Stimulated activated CD4-positive, alpha-beta T cell treated with anti-CD3 and anti-CD28 coated beads, Interleukin-1b, Interleukin-23, amount 100 ng/mL, for 1 hour (primary cell): ENCODE measurements at places on chromosomes 4 and X.

DNA sequence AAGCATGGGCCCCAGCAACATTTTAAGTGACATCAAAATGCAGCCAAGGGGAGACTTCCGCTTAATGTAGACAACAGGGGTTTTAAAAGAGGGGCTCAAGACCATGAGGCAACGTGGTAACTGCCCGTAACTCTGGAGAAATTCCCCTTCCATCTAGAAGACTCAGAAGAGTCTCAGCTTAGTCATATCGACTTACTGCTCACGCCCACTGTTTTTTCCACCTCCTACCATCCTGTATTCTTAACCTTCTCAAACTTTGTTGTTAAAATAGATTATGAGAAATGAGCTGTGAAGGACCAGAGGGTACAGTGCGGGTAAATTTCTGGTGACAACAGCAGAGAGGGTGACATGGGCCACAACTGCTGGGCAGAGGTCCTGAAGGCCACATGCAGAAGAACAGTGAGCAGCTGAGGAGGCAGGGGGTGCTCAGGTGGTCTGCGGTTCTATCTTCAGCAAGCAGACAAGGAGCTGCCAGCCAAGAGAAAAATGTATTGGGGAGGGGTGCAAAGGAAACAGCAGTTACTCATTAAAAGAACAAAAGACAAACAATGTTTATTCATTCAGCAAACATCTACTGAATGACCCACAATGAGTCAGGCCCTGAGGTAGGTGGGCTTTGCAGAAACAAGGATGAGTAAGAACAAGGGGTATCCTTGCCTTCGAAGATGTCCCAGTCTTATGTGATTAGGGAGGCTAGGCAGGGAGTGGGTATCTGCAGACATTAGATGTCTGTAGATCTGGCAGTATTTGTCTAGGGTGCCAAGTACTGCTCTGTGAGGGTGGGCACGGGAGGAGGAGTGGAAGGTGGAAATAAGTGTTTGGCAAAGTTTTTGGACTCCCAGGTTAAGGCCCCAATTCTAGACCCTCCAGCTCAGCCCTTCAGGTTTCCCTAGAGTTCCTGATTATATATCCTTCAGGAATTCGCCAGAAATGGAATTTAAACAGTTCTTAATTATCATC, 175.3 kb downstream of the TSPAN5 start:
- DNase-seq, result peak; percentile 5

- no peak for DNase-seq
Observed at GRCh38 chrX:39497702-39498265, 600.0 kb downstream of the BCOR start.

DNA sequence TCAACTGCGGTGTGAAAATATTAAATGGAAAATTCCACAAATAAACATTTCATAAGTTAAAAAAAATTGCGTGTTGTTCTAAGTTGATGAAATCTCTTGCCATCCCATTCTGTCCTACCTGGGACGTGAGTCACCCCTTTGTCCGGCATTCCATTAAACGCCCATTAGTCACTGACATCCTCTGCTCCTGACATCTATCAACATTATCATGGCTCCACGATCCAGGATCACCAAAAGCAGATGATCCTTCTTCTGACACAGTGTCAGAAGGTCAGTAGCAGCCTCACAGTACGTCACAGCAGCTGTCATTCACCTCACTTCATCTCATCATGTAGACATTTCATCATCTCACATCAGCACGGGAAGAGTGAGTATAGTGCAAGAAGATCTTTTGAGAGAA, 125.7 kb downstream of the ZNF827 start:
- DNase-seq, result no peak

DNA sequence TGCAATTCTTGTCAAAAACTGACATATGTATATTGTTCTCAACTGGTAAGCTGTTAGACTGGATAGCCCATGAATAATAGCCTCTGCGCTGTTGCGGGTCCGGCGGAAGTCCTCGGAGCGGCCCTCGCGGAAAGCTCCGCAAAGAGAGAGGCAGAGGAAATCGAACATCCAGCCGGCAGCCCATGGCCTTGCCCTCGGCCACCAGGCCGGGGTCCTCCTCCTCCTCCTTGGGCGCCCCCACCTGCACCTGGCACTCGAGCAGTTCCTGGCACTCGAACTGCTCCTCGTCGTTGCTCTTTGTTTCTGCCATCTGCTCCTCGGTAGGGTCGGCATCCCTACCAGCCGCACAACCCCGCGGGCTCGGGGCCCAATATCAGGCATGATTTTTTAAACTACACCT, 1176.3 kb downstream of the PCDH18 start:
- DNase-seq, result no peak

GRCh38 chr4:152029631-152030030, 268.8 kb upstream of the GATB start:
- no peak for DNase-seq

DNA sequence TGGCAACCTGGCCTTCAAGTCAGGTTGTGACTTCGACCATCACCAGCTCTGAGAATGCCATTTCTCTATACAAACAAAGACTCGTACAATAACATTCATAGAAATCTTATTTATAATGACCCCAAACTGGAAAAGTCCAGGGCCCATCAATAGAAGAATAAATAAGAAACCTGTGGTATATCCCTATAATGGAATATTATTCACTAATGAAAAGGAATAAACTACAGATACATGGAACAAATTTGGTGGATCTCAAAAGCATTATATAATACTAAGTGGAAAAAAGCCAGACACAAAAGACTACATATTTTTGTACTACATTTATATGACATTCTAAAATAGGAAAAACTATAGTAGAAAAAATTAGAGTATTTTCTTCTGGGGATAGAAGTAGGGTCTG, 109.4 kb upstream of the INPP4B start:
- no peak for DNase-seq

GRCh38 chr4:148214529-148215166, 227.6 kb downstream of the NR3C2 start:
- DNase-seq, result no peak

- no peak for DNase-seq
Observed at GRCh38 chrX:152960115-152960514, 33.8 kb downstream of the PNMA5 start.

DNA sequence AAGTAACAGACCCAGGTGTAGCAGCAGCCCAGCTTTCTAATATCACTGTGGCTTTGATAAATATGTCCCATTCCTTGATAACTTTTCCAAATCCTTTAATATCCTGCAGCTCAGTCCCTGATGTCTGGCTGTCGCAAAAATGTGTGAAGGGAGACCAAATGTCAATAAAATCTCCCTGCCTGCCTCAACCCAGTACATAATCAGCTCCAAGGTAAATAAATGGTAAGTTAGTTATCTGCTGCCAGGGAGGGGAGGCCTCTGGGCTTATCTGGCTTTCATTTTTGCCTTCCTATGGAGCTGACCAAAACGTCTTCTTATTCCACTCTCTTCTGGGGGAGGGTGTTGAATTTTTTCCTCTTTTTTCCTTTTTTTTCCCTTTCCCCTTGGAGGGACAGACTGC, 630.6 kb downstream of the MID1IP1 start:
- DNase-seq, result no peak

DNA sequence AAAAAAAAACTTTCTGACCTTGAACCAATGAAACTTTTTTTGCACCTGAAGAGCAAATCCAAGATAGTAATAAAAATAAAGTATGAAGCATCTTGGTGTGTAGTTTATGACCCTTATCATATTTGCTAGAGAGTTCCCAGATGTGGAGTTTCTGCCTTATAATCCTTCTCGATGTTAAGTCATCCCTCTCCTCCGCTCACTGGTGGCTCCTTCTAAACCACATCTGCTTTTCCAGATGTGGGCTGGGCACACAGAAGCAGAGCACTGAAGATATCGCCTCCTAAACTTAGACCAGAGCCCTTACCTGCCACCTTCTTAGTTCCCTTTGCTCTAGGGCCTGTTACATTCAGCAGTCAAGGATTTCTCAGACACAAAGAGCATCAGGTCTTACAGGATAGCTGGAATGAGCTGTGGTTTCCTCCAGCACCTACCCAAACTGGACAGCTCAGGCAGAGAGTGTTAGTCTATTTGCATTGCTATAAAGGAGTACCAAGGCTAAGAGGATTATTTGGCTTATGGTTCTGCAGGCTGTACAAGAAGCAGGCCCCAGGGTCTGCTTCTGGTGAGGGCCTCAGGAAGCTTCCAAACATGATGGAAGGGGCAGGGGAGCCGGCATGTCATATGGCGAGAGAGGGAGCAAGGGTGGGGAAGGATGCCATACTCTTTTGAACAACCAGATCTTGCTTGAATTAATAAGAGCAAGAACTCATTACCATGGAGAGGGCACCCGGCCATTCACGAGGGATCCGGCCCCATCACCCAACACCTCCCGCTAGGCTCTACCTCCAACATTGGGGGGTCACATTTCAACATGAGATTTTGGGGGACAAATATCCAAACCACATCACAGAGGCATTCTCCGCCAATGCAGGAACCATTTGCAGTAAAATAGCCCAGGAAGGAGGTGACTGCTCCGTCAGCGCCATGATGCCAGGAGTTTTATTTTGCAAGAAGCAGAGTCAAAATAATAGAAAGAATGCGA, 75.6 kb upstream of the HELT start:
- no peak for DNase-seq

- DNase-seq, result no peak
Observed at GRCh38 chr4:138677212-138677611, 338.4 kb upstream of the NOCT start.

GRCh38 chr4:147578051-147578476, 39.1 kb upstream of the TMEM184C start:
- no peak for DNase-seq

DNA sequence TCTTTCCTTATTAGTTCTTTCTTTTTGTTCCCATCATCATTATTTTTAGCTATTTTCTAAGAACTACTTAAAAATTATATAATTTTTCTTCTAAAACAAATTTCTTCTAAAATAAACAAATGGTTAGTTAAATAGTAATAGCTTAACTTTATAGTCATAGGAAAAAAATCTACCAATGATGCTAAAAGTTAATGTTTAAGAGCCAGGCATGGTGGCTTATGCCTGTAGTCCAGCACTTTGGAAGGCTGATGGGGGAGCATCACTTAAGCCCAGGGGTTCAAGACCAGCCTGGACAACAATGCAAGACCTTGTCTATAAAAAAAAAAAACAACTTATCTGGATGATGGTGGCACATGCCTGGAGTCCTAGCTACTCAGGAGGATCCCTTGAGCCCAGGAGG, 127.1 kb upstream of the ANXA3 start:
- no peak for DNase-seq

- no peak for DNase-seq
Observed at GRCh38 chrX:70240751-70241150, 6.3 kb downstream of the AWAT1 start.

- DNase-seq, result no peak
Observed at GRCh38 chr4:15197005-15197404, 194.7 kb downstream of the CPEB2 start.

DNA sequence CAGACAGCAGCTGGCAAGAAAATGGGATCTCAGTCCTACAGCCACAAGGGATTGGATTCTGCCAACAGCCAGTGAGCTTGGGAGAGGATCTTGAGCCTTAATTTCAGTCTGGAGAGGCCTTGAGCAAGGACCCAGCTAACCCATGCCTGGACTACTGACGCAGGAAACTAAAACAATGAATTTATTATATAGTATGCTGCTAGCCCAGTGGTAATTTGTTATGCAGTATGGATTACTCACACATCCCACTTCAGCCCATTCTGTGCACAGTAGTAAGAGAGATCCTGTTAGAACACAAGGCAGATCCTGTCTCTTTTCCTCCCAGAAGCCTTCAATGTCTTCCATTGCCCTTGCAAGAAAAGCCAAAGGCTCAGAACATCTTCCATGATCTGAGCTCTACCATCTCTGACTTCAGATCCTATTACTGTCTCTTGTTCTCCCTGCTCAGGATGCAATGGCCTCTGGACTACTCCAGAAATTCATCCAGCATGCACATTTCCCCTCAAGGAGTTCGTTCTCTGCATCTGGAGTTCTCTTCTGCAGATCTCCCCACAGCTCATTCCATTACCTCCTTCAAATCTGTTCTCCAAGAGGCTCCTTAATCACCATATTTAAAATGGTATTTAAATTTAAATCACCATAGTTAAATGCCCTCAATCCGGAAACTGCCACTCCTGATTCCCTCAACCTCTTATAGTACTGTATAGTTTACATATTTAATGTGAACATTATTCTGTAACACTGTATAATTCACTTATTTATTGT, 27.6 kb downstream of the SMIM20 start:
- no peak for DNase-seq
